Bronchial epithelial cell (primary cell): ENCODE measurements at places on chromosomes 6 and 20. TPM values are rescaled to one million over a fixed set of nuclear protein-coding genes. Genes with fewer than 3 reads are reported as not detected.

DNA sequence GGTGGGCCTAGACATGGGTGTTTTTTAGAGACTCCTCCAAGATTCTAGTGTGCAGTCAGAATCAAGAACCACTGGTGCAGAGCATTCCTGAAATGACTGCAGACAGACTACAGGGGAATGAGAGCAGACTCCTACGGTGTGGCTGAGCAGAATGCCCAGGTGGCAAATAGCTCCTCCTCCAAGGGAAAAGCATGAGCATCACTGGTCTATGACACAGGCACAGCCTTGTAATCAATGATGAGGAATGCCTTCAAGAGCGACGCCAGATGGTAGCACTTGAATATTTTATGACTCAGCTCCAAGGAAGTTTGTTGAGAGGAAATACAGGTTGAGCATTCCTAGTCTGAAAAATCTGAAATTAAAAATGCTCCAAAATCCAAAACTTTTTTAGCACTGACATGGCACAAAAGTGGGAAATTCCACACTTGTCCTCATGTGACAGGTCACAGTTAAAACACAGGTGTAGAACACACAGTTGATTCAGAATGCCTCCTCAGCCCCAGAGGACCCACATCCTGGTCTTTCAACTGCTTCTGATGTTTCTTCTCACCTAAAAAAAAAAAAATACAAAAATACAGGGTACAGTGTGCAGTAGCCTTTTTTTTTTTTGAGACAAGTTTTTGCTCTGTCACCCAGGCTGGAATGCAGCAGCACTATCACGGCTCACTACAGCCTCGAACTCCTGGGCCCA, 10.6 kb upstream of the FAM8A1 start:
- DNase-seq, result peak; percentile 96

DNA sequence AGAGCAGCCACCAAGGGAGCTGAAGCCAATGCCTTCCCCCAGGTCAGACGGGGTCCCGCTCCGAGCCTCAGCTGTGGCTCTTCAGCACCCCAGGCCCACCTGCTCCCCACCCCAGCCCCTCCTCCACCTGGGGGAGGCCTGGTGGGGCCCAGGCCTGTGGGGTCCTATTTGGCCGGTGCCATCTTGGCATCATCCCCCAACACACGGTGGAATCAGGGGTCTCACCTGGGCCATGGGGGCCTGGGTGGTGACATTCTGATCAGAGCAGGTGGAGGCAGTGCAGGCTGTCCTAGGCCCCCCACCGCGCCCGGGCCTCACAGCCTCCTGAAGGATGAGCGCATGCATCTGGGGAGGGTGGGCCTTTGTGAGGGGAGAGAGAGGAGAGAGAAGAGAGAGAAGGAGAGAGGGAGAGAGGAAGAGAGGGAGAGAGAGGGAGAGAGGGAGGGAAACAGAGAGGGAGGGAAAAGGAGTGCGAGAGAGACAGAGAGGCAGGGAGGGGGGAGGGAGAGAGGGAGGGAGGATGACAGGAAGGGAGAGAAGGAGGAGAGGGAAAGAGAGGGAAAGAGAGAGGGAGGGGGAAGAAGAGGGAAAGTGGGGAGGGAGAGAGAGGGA, 23.9 kb upstream of the RBBP8NL start:
- no peak for DNase-seq

- peak; percentile 80 for DNase-seq
Observed at GRCh38 chr6:137218473-137218916, 690 bp downstream of the IFNGR1 start.

Gene TRIM27
- 27.0 and 39.0 TPM in 2 replicates for total RNA-seq

DNA sequence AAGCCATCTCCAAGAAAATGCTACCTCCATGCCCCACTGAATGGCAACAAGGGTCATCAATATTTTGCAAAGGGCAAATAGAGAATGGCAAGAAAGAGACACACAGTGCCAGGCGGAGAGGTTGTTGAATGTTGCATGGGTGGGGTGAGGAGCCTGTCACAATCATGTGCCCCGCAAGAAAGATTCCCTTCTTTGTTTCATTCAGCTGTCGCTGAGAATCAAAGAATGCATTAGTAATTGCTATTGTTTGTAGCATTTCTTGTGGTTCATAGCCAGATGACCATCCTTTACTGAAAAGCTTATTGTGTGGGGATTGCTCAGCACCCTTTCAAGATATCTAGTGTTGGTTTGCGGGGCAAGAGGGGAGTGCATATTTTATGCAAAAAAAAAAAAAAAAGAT, 166.5 kb upstream of the QKI start:
- DNase-seq, result no peak

DNA sequence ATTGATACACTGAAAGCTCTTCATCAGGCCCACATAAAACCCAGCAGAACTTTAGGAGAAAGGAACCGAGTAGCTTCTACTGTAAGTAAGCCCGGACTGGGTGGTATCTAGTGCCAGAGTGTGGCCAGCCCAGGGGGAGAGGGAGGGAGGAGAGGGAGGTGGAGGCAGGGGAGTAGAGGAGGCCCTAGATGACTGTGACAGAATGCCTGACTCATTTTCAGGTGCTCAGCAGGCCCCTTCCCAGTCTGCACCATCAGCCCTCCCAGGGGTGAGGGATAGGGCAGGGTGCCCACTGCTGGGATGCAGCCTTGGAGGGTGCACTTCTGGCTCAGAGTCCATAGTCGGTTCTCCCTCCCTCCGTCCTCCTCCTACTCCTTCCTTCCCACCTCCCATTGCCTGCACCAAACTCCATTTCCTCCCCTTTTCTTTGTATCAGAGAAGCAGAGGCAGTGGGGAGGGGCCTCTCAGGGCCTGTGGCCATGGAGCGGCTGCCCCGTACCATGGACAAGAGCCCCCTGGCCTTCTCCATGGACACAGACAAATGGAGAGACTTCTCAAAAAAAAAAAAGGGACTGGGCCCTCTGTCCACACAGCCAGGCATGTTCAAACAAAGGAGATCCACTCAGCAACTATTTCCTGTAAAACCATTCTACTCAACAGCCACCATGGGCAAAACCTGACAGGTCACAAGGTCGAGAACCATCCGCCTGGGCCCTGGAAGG, 184.9 kb upstream of the SNX9 start:
- DNase-seq, result no peak

- DNase-seq, result no peak
Observed at GRCh38 chr6:30750379-30750668, 6.0 kb upstream of the IER3 start.

Gene CCDC170
- not detected in 2 replicates for total RNA-seq

GRCh38 chr6:6591778-6592465, 3.4 kb downstream of the LY86 start:
- DNase-seq, result no peak

Gene NHSL1
- total RNA-seq, result 6.3 and 12.5 TPM in 2 replicates

GRCh38 chr6:90411292-90411781, 114.7 kb upstream of the BACH2 start:
- peak; percentile 99 for DNase-seq

DNA sequence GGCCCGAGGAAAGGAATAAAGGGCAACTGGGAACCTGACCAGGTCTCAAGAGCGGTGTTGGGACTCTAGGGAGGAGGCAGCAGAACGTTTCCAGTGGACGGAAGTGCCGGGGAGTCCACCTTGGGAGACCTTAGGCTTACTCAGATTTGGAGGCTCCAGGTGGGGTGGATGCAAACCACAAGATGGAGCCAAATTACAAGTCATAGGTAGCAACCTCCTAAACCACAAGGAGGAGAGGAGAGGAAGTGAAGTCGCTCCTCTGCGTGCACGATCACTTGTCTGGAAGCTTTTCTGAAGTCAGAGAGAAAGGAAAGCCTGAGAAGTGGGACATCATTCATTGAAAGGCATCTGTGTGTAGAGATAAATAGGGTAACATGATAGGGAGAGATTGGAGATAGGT, 9.3 kb downstream of the HLA-DOA start:
- peak; percentile 68 for DNase-seq

GRCh38 chr6:89388846-89389245, 23.2 kb downstream of the RRAGD start:
- no peak for DNase-seq

GRCh38 chr6:14020551-14020950, 95.8 kb downstream of the RNF182 start:
- DNase-seq, result no peak

- no peak for DNase-seq
Observed at GRCh38 chr20:32433311-32434021, 75.3 kb downstream of the ASXL1 start.

Gene SLC4A11
- 3.2 and 5.1 TPM in 2 replicates for total RNA-seq
